ENCODE measurements at places on chromosomes 4 and X.

DNA sequence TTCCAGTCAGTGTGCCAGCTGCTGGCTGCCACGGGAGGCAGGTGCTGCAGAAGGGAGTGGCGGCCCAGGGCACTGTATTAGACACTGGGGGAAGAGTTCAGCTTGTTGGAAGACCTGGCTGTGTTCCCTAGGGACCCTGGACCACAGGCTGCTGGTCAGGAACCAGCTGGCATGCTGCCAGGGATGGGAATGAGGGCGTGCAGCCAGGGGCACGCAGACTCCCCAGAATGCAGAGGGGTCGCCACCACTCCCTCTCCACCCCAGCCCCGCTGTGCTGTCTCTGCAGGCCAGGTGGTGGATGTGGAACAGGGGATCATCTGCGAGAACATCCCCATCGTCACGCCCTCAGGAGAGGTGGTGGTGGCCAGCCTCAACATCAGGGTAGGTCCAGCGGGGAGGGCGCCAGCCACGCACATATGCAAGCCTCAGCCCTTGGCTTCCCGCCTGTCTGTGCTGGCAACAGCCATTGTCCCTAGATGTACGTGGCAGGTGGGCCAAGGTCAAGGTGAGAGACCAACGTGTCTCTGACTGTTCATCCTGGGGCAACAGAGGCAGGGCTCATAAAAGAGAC, 12.3 kb downstream of the ABCD1 start:
- no peak for DNase-seq

GRCh38 chrX:136656361-136656964, 8.5 kb downstream of the CD40LG start:
- DNase-seq, result no peak

- peak; percentile 39 for DNase-seq
These were observed 35.4 kb upstream of the CENPU start for GRCh38 chr4:184769141-184769765.

- no peak for DNase-seq
These were observed 517.0 kb upstream of the EPHA5 start for GRCh38 chr4:66187175-66187720.

DNA sequence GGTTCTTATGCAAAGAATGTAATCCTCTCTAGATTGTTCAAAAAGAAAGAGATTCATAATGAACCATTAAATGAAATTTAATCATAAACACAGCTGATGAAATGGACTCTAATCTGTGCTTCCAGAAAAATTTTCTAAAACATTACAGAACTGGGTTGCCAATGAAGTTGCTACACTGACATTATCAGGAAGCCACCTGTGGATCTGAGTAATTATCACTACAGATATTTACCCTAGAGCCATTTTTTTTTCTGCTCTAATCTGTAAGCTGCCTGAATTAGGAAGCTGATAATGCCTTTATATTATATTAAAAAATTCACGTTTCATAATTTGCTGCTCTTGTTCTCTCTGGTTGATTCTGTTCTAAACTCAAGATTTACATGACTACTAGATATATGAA, 380.1 kb downstream of the GRIA2 start:
- DNase-seq, result no peak

- no peak for DNase-seq
These were observed 188.8 kb upstream of the BMP3 start for GRCh38 chr4:80841587-80842281.

DNA sequence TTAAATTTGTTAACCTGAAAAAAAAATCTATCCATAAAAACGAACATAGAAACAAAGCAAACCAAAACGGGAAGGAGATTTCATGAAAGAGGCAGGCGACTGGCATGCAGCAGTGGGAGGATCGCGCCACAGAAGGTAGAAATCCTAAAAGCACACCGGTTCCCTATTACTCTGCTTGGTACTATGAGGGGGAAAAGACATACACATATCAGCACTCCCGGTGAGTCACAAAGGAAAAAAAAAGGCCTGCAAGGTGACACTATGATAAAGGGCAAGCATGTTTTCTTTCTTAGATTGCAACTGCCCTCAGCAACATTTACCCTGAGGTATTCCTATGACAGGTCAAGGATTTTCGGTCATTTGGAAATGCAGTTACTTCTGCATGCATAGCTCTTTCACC, 60.6 kb upstream of the NAP1L5 start:
- DNase-seq, result no peak

DNA sequence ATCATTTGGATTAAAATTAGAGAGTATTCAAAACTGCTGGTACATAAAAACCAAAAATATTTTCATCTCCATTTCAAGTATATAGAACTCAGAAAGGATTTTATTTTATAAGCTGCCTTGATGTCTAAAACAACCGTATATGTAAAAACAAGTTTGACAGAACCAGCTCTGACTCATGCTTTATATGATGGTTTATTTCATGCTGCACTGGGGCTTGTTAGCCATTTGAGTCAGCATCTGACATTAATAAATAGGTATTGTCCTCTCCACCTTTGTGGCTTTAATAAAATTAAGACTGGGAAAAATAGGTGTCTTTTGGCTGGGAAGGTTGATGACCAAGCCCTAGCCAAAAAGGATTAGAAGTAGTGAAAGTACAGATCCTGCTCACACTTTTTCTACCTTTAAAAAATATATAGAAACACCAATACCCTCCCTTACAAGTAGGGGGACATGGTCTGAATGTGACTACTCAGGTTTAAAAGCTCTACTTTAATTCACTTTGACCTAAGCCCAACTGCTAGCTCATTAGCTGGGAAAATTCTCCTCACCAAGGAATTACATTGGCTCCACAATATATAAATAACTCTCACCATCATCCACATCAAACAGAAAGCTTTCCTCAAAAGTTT, 228.1 kb downstream of the ADAMTS3 start:
- DNase-seq, result no peak

Data from NCI-H524 treated with DMSO at 0.1 percent for 48 hours (cell line).